ENCODE measurements at places on chromosomes 16 and 17.

DNA sequence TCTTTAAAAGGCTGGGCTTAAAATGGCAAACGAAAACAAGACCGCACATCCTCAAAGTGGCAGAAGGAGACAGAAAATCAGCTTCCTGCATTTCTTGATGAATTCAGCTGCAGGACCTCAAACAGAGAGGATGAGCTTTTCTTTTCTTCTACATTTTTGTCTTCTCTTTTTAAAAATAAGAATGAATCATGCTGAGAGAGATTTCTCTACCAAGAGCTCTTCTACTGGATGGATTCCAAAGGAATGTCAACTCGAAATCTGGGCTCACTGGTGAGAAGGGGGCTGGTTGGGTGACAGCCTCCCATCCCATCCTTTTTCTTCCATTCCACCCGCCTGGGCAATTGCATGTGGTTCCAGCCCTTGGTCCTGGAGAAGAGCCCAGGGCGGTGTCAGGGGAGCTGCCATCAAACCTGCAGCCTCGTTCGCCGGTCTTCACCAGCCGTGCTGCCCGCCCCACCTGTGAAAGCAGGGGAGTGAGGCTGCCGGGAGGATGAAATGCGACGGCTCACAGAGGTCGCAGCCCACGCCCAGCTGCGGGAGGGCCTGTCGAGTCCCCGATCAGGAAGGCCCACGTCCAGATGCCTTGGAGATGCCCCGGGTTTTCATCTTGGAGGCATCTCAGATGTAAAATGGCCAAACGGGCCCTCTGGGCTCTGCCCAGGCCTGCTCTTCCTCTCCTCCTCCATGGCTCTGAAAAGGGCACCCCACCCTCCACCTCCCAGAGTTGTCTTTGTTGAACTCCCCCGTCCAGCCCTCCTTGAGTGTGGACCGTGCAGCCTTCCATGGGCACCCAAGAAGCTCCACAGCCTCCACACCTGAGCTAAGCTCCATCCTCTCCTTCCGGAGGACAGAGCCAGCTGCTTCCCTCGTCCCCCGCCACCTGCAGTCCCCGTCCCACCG is 121.9 kb downstream of the FOXL1 start:
- DNase-seq, result no peak

DNA sequence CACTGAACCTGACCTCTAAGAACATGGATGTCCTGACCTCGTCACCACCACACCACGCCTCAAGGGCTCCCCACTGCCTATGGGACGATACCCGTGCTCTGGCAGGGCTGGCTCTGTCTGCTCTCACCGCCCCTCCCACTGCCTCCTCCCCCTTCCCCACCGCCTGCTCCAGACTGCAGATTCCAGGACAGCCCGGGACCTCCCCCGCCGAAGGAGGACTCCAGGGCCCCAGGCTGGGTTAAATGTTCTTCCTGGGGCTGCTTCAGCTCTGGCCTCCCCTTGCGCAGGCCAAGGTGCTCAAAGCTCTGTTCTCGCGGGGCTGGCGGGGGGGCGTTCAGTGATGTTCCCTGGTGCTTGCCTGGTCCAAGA is 3.1 kb downstream of the NPW start:
- DNase-seq, result no peak

DNA sequence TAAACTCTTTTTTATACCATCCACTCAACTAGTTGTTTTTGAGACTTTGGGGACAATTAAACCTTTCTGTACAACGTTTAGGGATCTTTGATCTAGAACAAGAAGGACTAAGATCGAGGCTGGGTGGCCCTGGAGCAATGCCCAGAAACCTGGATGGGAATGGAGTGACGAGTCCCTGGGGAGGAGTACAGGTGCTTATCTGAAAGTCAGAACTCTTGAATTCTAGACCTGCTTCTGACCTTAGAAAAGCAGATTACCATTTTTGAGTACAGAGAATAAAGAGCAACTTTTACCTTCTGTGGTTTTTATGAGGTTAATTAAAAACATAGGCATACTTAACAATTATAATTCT is 17.8 kb downstream of the UBE2Z start:
- DNase-seq, result no peak

- no peak for DNase-seq
These were observed 51.6 kb downstream of the IKZF3 start for GRCh38 chr17:39812466-39812865.

- no peak for DNase-seq
These were observed 8.7 kb downstream of the FMNL1 start for GRCh38 chr17:45230410-45230786.

DNA sequence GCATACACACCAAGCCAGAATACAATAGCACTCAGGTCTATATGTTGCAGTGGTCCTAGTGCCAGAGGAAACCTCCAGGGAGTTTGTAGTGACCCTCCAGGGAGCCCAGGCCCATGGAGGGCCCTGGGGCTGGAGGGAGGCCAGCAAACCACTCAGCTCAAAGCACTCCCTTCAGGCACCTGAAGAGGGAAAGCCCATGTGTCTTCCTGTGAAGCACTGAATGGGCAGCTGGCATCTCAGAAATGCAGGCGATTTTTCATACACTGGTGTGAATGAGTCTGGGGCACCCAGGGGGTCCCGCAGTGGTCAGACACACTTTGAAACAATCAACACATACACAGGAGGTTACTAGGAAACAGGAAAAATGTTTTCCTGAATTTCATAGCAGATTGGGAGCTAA is 12.8 kb downstream of the TBC1D26 start:
- no peak for DNase-seq

GRCh38 chr17:17140590-17140980 is 65.5 kb downstream of the PLD6 start:
- DNase-seq, result no peak

- DNase-seq, result no peak
These were observed 275.5 kb upstream of the IRX5 start for GRCh38 chr16:54655121-54655590.

DNA sequence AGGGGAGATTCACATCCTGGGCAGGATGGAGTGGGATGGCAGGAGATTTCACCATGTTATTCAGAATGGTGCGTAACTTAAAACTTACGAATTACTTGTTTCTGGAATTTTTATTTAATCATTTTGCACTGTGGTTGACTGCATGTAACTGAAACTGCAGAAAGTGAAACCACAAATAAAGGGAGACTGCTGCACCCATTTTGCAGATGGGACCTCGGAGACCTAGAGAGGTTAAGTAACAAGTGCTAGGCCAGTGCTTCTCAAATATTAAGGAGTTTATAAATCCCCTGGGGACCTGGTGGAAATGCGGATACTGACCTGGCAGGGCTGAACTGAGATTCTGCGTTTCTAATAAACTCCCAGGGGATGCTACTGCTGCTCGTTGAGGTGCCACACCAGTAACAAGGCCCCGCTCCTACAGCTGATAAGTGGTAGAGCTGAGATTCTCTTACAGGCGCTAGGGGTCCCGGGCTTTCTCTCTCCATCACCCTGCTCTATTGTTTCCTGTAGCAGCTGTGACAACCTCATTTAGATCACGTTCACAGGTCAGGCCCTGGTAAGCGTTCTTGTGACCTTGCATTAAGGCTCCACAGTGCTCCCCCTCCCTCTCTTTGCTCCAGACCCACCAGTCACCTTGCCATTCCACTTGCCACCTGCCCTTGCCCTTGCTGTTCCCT is 167.1 kb upstream of the CDH13 start:
- no peak for DNase-seq

GRCh38 chr17:50396261-50397110 is 837 bp downstream of the LRRC59 start:
- DNase-seq, result no peak

DNA sequence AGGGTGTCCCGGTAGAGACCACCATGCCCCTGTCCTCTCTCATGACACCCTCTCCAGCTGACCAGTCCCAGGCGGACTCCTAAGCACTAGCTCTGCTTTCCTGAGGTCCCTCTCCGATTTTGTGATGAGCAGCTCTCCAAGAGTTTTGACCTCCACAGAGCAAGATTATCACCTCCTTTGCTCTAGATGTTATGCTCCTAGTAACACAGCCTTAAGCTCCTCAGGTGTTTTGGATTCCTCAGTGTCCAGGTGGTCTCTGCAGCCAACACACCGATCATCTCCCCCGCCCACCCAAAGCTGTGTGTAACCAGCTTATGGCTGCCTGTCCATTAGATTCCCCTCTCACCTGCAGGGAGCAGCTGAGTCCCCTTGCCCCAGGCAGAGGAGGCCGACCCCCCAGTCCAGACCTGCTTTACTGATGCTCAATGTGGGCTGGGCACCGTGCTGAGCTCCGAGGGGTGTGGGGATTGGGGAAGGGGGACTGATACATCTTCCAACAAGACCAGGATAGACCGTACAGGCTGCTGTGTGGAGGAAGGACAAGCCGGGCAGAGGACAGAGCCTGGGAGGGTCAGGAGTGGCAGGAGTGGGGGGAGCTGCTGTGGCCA is 2.3 kb downstream of the TRPV3 start:
- no peak for DNase-seq

DNA sequence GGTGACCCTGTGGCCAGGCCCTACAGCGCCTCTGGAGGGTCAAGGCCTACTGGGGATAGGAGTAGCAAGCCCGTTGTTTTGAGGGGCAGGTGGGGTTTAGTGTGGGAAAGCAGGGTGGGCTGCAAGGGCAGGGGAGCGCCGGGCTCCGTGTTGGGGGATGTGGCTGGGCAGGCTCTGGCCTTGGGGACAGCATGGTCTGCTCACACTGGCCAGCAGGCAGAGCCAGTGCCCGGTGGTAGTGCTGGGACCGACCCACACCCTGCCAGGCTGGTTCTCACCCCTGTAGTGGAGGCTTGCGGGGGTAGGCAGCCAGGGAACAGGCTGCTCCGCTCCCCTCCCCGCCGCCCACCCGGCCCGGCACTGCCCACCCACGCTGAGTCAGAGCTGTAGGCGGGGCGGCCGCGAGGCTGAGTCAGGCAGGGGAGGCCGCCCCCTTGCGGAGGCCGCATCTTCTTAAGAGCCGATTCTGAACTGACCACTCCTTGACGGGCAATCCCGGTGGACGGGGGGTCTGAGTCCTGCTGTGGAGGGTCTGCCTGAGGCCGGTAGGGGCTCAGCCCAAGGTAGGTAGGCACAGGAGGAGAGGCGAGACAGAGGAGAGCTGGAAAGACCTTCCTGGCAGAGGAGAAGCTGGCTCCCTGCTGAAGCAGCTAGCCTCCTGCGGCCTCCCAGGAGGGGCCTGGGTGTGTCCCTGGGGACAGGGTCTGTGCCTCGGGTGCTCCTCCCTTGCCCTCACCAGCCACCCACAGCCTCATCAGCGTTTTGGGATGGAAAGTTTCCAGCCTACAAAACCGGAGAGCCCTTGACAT is 62.4 kb downstream of the BAIAP2 start:
- no peak for DNase-seq

GRCh38 chr16:8962393-8963009 is 1.2 kb downstream of the USP7 start:
- no peak for DNase-seq

- DNase-seq, result no peak
These were observed 95.5 kb downstream of the CHD9NB start for GRCh38 chr16:52957199-52957598.

DNA sequence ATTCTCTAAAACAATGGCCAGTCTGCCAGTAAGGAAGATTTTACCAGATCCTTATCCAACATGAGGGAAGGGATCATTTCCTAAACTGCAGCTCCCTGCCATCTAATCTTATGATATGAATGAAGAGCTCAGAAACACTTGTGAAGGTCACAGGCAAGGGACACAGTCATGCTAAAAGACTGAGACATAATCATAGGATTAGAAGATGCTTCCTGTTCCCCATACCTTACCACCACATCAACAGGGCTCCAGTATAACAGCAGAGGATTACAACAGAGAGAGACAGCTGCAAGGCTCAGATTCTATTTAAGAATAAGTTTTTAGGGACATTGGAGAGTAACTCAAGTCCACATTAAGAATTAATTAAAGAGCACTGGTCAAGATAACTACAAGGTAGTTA is 93.3 kb downstream of the BRIP1 start:
- DNase-seq, result no peak

GRCh38 chr16:12395268-12395667 is 408.4 kb downstream of the CPPED1 start:
- DNase-seq, result no peak

- DNase-seq, result no peak
These were observed 1493.1 kb downstream of the CDH11 start for GRCh38 chr16:63628812-63629211.

DNA sequence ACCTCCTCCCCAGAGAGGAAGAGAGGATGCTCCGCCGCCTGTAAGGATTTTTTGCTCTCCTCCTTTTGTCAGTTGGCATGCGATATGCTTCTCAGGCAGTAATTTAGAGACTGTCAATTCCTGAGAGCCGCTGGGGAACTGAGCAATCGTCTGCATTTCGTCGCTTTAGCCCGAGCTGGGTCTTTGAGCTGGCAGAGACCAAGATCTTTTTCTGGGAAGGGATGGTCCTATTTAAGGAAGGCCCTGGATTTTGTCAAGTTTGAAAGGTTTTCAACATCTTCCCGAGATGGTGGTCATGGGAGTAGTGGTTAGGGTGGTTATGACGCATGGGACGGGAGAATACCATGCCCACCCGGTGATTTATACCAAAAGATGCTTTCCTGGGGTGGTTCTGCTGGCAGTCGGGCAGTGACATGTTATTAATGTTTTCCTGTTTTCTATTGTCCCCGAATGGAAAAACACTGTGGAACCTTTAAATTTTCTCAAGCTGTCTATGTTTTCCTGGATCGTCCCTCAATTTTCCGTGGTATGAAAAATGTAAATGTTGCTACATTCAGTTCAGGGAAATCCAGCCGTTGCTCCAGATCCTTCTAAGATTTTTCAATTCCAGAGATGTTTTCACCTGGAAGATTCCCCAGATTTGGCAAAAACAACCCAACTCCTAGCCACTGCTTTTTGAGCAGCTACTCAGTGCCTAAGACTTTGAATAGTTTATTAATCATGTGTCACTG is 586.4 kb downstream of the MAF start:
- no peak for DNase-seq

- no peak for DNase-seq
These were observed 84.8 kb upstream of the TNRC6C start for GRCh38 chr17:77873500-77874302.

DNA sequence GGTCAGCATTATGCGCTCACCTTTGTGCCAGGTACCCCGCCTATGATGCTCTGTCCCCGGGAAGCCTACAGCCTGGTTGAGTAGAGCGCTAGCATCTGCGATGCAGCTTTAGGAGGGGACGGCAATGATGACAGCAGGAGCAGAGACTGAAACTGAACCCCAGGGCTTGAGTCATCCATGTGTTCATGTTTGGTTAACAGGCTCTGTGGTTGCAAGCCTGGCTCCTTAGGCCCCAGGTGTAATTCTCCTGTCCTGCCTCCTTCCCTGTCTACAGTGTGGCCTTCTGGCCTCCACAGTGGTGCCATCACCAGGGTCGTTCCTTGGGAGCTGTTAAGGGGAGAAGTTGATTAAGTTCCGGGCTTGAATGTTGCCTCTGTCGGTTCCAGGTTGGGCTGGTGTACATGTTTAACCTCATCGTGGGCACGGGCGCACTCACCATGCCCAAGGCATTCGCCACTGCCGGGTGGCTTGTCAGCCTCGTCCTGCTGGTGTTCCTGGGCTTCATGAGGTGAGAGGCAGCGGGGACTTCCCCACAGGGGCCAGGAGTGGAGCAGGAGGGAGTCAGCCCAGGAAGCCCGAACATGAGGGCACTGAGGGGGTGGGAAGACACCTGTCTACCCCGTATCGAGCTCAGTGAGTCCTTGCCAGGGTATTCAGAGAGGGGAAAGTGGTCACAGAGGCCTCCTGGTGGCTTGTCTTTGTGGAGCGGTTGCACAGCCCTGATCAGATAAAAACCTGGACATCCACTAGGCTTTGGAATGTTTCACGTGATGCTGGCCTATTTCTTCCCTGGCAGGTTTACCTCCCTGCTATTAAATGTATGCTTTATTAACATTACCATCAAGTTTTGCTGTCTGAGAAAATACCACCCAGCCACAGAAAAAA is 9.2 kb upstream of the NAT9 start:
- DNase-seq, result no peak
